ENCODE measurements at places on chromosomes 7 and 10.
A peak's percentile ranks its signal among the peaks of the same experiment; 100 is the strongest.

DNA sequence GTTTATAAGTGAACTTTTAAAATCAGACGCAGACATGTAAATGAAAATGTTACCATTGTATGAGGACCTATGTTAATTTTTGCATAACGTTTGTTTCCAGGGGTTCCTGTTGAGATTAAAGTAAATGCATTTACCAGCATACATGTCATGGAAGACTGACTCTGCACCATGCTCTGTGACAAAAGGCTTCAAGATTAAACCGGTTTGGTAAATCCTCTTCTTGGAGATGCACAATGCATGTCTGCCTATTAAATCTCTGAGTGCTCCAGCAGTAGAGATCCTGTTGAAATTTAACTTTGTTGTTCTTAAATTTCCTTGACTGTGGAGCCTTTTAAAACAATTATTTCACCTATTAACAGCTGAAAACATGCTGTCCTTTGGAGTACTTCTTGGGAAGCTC, 36.5 kb upstream of the JAZF1 start:
- DNase-seq, result no peak

DNA sequence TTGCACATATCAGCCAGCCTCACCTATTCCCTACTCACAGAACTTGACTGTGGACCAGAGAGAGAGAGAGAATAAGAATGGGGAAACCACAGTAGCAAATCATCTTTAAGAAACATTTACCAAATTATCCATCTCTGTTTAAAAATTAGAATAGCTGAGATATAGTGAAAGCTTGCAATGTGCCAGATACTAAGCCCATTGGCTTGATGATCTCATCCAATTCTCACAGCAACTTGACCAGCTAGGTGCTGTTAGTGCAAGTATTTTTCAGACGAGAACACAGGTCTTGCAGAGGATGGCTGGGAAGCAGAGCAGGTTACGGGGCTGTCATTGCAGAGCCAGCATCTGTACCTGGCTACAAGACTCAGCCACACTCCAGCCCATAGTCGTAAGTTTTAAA, 50.9 kb downstream of the KLF6 start:
- DNase-seq, result no peak

- no peak for DNase-seq
These were observed 424.4 kb downstream of the SDK1 start for GRCh38 chr7:3725155-3726059.

GRCh38 chr7:50739744-50740435, 42.8 kb downstream of the GRB10 start:
- DNase-seq, result peak; percentile 60

DNA sequence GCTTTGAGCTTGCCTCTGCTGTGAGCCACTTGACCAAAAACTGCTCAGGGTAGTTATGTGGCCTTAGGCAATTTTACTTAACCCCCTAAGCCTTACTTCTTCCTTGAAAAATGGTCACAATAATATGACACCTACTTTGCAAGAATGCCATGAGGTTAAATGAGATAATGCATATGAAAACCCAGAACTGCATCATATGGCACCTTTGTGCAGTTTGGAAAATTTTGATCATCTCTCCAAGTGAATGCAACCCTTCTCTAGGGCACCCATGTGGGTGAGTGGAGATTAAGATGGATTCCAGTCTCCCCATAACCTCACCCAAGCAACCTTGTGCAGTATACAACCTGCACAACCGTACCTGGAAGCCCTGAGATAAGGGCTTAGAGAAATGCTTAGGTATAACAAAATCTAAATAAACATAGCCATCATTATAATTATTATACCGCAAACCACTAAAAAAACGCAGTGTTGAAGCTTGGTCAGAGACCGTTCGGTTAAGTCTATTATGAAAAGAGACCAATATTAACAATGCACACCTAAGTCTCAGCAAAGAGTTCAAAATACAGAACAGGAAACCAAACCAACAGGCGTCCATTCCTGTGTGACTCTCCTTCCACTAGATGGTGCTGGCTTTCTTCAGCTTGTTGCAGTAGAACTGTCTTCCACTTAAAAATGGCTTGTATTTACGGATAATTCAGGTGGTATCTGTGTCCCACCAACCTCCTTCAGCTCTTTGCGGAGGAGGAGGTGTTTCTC, 21.0 kb upstream of the ASB15 start:
- no peak for DNase-seq

DNA sequence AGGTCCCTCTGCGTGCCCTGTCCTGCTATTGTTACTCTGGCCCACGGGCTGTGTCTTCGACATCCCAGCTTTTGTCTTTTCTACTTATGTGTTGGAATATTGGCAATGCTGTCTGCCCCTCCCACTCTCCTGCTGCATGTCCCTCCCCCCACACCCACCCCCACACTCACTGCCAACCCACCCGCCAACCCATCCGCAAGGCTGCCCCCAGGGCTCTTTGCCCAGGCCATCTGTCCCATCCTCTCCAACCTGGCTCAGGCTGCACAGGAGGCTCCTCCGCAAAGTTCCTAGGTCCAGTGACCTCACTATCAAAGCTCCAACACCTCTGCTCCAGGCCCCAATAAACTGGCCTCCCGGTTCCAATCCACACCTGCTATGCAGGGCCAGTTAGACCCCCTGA, 167.1 kb upstream of the PRR15 start:
- DNase-seq, result no peak

GRCh38 chr10:70459061-70459773, 17.7 kb upstream of the NODAL start:
- DNase-seq, result no peak

DNA sequence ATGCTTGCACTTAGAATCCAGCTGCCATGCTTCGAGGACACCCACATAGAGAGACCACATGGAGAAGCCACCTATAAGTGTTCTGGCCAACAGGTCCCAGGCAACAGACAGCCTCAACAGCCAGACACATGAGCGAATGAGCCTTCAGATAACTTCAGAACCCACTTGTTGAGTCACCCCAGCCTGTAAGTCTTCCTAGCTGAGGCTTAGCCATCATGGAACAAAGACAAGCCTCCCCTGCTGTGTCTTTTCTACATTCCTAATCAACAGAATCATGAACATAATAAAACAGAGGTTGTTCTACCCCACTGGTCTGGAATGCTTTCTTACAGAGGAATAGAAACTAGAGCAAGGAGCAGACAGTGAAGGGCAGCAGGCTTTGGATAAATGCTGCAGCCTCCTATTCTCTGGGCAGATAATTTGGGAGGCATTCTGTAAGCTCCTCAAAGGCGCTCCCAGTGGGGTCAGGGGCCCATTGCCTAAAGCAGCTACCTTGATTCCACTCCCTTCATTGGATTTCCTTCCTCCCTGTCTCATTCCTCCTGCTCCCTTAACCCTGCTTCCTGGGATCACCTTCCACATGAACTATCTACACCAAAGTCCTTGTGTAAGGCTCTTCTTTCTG, 4.6 kb downstream of the TLL2 start:
- DNase-seq, result no peak
